ENCODE measurements at places on chromosomes 4 and X.

DNA sequence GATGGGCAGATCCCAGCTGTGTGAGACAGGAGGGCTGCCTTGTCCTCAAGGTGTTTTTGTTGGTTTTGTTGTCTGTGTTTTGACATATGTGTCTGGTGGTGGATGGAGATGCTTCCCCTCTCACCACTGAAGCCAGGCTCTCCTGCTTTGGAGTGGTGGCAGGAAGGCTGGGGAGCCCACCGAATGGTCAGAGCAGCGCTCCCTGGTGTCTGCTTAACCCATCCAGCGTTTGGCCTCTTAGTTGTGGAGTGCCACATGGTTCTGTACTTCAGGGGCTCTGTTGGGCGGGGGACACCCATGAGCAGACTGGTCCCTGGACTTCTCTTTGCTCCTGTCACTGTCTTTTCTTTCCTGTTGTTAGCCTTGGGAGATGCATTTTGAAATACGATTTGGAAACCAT, 51.9 kb downstream of the DLG3 start:
- DNase-seq = no peak

DNA sequence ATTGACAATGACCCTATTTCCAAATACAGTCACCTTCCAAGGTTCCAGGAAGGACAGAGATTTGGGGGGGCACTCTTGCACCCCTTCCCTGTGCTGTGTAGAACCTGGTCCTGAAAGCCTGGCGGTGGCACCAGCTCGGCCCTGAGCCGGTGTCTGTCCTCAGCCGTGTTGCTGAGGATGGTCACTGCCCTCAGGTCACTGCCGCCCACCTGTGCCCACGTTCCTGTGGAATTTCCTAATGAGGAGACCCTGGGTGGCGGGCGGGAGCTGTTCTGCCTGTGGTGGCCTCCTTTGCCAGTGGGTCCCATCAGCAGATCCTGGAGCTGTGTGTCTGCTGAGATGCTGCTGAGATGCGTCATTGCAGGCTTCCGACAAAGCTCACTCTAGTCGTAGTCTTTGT, 32.9 kb downstream of the NELFA start:
- no peak for DNase-seq

- DNase-seq = no peak
Measured at GRCh38 chrX:16185725-16186136, 18.4 kb downstream of the MAGEB17 start.

- DNase-seq = no peak
Measured at GRCh38 chrX:69076088-69076487, 89.2 kb downstream of the PJA1 start.

DNA sequence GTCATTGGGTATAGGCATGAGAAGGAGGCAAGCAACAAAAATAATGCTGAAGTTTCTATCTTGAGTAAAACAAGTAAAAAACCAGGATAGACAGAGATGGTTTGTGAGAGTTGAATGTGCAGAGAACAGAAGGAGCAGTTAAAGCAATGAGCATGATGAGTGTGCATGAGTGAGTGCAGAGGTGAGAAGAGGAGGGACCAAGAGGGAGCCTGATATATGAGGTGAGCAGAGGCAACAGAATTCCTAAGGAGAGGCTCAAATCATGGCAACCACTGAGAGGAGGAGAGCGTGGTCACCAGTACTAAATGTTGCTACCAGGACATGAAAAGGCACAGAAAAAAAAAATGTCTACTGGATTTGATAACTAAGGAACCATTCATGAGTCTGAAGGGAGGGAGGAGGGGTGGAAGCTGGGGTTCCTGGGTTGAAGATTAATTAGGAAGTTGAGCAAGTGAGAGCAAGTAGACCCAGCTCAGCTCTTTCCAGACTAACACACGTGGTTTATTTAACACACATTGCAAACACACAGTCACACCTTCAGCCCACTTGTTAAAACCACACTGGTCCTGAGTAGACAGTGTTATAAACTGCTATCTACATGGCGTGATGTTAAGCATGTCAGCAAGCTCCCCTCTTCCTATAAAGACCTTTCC, 69.0 kb upstream of the IQCM start:
- no peak for DNase-seq

DNA sequence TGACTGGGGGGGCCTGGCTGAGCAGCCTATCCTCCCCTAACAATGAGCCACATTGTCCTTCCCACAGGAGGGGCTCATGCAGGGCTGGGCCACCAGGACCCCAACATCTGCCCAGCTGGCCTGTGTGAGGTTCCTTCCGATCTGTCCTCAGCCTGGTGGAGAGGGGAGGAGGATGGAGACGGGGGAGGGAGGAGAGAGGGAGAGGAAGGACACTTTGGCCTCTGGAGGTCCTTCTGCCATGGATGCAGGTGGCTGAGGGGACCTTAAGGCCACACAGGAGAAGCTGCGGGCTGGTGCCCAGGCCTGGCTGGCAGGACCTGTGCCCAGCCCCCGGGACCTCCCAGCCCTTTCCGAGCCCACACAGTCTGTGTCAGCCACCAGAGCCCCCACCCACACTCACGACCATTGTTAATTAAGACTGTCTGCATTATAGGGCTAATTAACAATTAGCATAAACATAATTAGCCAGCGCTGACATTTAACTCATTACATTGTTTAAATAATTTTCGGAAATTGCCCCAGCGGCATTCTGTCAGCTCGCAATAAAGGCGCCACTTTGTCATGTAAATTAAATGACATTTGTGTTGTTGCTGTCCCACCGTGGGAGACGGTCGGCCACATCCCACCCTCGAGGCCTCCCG, 53.0 kb upstream of the NKX1-1 start:
- no peak for DNase-seq

- DNase-seq = no peak
Measured at GRCh38 chr4:174317531-174317930, 33.8 kb downstream of the CEP44 start.

Measured in stimulated activated CD8-positive, alpha-beta memory T cell treated with anti-CD3 and anti-CD28 coated beads, Interleukin-2, amount 100 ng/mL, for 1 hour (primary cell).